ENCODE measurements at places on chromosomes 7 and 10. TPM values are rescaled to one million over a fixed set of nuclear protein-coding genes. Genes with fewer than 3 reads are reported as not detected.

DNA sequence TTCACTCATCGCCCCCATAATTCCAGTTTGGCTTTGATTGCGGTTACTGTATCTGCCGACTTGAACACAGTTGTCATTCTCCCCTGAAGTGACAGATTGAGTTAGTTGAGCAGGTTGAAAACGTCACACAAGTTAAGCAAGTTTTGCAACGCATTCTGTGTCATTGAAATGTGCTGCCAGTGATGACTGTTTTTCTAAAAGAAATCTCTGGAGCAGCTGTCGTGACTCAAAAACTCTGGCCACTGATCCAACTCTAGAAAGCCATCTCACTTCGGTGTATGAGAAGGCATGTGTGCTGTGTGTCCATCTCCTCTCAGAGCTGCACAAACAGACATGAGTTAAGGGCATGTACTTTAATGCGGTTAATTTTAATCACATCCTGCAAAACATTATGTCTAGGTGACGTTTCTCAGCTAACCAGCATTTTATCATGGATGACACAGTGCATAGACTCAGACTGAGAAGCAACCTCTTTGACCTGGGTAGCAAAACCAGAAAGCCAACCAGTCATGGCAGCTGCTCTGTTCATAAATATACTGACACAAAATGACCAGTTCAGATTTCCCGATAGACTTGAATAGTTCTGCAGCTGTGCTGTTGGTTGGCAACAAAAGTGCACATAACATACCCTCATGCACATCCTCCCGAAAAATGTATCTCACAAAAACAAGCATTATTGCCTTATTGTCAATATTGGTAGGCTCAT, 69.3 kb downstream of the CSTF2T start:
- no peak for DNase-seq

TMEM225B gene
- total RNA-seq: not detected

DPYSL4 gene
- 0.42 TPM for total RNA-seq

SLC18A2 gene
- total RNA-seq: 2.5 TPM

- DNase-seq: no peak
Measured at GRCh38 chr10:58967551-58968388, 208.7 kb upstream of the PHYHIPL start.

DNA sequence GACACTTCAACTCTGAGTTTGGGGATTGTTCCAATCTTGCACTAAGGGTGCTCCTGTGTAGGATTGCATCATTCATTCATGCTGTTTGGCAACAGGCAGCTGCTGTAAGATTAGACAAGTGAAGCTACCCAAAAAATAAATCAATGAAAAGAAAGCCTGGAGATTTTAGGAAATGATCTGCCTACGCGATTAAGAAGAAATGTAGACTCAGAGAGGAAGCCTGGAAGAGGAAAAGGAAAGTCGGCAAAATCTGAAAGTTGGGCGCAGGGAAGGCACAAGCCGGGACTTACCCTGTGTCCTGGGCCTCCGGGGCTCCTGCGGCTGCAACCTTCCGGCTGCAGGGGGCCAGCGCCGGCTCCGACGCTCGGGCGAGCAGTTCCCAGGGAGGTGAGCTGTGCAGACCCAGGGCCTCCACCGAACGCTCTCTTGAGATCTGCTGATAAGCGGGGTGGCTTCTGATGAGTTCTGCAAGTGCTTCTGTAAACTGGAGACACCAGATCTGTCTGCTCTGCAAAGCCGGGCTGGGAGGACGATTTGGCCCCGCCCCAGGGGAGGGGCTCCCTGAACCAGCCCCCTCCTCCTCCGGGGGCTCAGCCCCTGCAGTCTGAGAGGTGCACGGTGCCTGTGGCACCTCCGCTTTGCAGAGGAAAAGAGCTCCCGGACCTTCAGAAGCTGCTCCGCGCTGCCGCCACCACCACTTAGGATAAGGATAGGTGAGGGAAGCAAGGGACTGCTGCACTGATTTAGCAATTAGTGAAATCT, 17.4 kb downstream of the PSPH start:
- DNase-seq: no peak

- DNase-seq: no peak
Measured at GRCh38 chr10:102644066-102644645, at the start of gene TRIM8. TSS of gene TRIM8 (plus strand) at chr10:102644479. CDS start at chr10:102644618, 139 bp downstream.

ZNF239 gene
- total RNA-seq: 5.6 TPM

CREB5 gene
- total RNA-seq: 6.6 TPM

DNA sequence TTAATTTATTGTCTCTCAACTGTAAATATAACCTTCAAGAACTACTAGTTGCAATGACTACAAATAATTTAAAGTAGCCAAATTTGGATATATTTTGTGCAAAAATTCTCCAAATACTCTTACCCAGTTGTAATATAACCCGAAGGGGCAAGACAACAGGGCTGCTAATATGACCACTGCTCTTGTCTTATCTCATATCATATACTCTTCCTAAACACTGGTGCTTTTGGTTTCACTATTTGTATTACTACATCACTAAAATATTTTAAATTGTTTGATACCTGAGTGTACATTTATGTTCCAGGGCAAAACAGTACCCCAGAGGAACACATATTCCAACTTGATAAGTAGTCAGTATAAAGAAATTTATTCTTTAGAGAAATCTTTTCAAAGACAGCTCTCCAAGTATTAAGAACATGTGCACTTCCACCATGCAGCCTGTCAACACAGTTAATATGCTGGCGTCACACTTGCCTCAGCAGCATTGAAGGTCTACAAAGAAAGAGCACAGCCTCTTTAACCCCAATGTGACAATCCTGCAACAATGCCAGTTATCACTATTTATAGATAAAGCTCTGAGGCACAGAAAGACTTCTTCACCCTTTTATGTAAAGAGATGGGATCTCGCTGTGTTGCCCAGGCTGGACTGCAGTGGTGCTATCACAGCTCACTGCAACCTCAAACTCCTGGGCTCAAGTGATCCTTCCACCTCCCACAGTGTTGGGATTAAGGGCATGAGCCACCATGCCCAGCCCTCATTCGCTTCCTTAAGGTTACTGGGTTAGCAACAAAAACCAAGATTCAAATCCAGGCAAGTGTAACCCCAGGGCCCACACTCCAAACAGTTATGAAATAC, 37.8 kb downstream of the RHEB start:
- DNase-seq: no peak

DNA sequence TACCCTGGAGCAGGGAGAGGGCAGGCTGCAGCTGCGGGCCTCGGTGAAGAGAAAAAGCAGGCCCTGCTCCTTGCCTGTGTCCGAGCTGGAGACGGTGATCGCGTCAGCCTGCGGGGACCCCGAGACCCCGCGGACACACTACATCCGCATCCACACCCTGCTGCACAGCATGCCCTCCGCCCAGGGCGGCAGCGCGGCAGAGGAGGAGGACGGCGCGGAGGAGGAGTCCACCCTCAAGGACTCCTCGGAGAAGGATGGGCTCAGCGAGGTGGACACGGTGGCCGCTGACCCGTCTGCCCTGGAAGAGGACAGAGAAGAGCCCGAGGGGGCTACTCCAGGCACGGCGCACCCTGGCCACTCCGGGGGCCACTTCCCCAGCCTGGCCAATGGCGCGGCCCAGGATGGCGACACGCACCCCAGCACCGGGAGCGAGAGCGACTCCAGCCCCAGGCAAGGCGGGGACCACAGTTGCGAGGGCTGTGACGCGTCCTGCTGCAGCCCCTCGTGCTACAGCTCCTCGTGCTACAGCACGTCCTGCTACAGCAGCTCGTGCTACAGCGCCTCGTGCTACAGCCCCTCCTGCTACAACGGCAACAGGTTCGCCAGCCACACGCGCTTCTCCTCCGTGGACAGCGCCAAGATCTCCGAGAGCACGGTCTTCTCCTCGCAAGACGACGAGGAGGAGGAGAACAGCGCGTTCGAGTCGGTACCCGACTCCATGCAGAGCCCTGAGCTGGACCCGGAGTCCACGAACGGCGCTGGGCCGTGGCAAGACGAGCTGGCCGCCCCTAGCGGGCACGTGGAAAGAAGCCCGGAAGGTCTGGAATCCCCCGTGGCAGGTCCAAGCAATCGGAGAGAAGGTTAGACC, 138.0 kb upstream of the STK17A start:
- DNase-seq: peak; percentile 45

DNA sequence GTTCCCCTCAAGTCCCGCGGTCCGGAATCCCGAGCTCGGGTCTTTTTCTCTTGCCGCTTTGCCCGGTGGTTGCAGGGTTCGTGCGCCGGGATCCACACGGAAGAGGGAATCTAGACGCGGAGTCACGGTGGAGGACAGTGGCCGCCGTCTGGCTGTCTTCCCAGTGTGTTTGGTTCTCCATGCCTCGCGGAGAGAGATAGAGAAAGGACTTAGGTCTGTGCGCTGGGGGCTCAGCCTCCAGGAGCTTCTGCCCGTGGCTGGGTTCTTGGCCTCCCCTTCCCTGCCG, 1.6 kb downstream of the FFAR4 start:
- no peak for DNase-seq

GRCh38 chr7:81264116-81264515, 345.3 kb upstream of the SEMA3C start:
- DNase-seq: no peak

SHOC2 gene
- total RNA-seq: 72.7 TPM

NPY gene
- total RNA-seq: 25.3 TPM

- no peak for DNase-seq
Measured at GRCh38 chr7:104604706-104605105, 276.3 kb downstream of the LHFPL3 start.

UNCX gene
- total RNA-seq: not detected

SNCG gene
- 41.6 TPM for total RNA-seq

FAM25C gene
- not detected for total RNA-seq

GRCh38 chr10:102135956-102136526, 3.2 kb downstream of the PPRC1 start:
- no peak for DNase-seq

KCNMA1 gene
- 284 TPM for total RNA-seq

DNA sequence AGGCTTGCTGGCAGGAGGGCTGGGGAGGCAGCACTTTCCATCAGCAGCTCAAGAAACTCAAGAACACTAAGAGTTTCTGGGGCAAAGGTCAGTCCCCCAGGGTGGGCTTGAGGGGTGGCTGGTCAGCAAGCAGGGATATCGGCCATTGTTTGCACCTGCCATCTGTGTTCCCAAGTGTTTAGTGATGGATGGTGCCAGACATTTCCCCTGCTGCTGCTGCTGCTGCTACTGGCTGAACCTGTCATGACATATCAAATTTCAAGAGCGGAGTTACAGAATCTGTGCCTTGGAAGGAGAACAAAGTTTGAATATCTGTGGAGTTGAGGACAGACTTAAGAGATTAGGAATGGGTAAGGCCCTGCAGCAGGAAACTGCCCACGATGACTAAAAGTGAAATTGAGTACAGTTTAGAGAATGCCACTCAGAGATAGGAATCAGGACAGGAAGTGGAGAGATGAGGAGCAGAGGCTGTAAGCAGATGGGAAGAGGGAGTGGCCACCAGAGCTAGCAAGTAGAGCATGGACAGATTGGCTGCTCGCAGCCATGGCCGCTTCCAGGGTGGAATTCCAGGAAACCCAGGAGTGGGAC, 39.2 kb upstream of the PPP1R3C start:
- DNase-seq: peak; percentile 47

C10orf143 gene
- 3.7 TPM for total RNA-seq

DNA sequence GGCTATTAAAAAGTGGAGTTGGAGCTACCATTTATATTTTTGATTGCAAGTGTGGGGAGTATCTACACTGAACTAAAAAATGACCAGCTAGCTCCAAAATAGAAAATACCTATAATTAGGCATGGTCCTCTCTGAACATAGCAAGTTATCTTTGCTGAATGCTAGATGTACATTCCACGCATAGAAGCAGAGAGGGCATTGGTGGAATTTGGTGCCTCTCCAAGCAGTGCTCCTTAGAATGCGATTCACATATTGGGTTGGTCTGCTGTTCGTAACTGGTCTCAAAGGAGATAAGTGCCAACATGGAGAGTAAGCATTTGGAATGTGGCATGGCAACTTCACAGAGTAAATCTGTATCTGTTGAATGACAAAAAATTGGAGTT, 196.2 kb downstream of the PTN start:
- no peak for DNase-seq

DNA sequence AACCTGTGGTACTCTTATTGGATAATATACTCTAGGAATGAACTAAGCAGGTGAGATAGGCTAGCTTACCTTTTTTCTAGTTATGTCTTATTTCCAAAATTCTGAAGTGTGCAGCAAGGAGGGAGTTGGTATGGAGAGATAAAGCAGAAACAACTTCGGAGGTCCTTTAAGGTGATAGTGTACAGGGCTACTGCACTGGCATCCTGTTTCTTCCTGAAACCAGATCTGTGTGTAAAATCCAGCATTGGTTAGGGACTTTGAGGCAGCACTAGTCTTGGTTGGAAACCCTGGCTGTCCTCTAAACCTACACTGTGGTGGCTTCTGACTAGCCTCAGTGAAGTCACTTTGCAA, 66.9 kb upstream of the STRIP2 start:
- DNase-seq: no peak

KCP gene
- 0.66 TPM for total RNA-seq

DIP2C gene
- total RNA-seq: 38.6 TPM

DNA sequence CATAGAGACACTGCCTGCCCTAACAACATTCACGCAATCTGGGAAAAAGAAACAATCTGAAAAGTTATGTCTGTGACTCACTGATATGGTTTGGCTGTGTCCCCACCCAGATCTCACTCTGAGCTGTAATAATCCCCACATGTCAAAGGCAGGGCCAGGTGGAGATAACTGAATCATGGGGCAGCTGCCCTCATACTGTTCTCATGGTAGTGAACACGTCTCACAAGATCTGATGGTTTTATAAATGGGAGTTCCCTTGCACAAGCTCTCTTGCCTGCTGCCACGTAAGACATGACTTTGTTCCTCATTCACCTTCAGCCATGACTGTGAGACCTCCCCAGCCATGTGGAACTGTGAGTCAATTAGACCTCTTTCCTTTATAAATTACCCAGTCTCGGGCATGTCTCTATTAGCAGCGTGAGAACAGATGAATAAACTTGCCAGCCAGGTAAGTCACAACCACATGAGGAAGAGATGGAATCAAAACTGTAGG, 341.5 kb upstream of the AOAH start:
- no peak for DNase-seq

SEC61G gene
- total RNA-seq: 85.6 TPM

CFAP70 gene
- total RNA-seq: 1.0 TPM

DNA sequence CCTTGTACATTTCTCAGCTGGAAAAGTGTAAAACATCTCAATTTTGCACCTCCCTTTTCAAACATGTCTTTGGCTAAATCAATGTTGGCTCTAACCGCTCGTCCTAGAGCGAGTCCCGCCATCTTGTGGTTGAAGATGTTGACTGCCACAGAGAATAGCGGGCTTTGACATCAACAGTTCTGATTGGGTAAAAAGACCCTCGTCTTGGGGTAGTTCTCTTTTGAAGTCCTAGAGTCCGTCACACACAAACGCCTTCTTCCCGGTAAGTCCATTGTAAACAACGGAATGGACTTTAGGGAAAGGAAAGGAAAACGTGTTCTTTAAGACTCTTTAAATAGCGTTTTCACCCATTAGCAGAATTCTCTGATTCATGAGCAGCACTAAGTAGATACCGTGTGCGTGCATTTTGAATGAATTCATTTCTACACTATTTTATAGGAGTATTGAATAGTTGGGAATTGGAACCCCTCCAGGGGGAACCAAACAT, 452 bp upstream of the RPP30 start:
- no peak for DNase-seq

GRCh38 chr7:82616059-82616728, 172.6 kb upstream of the CACNA2D1 start:
- no peak for DNase-seq

- no peak for DNase-seq
Measured at GRCh38 chr7:142851919-142852318, 3.0 kb upstream of the EPHB6 start.

GRCh38 chr10:72133517-72133916, 45.2 kb upstream of the SPOCK2 start:
- no peak for DNase-seq
